ENCODE measurements at places on chromosomes 4 and X.

DNA sequence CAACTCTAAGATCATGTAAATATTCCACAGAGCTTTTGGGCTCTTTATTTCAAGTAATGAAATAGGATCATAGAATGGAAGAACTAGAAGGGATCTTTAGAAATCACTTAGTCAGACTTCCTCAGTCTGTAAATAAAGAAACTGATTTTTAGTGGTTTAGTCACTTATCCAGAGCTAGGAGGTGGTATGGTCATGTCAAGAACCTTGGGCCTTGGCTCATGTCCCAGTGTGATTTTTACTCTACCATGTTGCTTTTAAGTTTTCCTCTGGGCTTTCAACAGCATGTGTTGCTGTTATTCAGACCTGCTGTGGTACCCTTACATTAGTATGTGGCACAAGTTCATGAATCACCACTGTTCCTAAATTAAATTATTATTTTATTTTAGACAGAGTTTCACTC lies 184.9 kb downstream of the FRAS1 start:
- no peak for DNase-seq

GRCh38 chr4:44487341-44487740 lies 38.7 kb upstream of the KCTD8 start:
- no peak for DNase-seq

DNA sequence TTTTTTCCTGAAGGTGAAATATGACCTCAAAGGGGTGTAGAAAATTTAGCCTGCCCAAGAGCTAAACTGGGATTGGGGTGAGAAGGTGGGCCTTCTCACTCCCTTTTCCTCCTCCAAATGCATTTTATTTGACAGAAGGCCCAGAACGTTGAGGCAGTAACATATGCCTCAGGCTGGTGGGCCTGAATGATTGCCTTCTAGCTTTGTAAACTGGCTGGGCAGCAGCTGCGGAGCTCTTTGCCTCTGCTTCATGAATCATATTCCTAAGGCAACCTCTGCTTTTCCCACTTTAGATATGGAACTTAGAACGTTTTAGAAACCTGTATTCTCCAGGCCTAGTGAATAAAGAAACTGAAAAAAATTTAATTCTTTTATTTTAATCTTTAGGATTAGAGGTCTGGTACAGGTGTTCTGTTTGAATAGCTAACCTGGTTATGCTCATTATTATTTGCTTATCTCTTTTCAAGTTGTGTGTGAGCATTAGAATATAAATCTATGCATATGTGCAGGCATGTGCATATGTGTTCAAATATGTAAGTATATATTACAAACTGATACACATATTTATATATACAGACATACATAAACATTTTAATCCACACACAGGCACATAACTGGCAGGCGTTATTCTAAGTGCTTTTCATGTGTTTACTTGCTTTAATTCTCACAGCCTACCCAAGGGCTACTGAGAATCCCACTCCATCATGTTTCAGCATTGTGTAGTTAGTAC lies 11.5 kb downstream of the PRDM8 start:
- DNase-seq = no peak

GRCh38 chrX:141439651-141440050 lies 144.9 kb downstream of the SPANXA1 start:
- DNase-seq = no peak

- no peak for DNase-seq
Measured at GRCh38 chrX:44957848-44958247, 84.9 kb downstream of the KDM6A start.

- DNase-seq = no peak
Measured at GRCh38 chr4:62531731-62532130, 1331.6 kb downstream of the ADGRL3 start.

DNA sequence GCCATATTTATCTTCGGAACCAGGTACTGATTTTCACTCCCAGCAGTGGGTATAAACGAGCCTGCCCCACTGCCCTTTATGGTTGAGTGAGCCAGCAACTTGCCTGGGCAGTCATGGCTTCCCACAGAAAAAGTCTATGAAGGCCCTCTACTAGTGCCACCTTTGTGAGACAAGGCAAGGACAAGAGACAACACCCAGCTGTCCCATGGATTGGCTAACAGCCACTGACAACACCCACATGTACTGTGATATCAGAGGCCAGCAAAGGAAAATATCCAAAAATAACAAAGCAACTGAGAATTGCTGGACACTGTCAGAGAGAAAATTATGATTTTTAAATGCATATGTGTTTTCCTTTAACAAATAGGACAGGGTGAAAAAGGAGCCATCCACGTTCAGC lies 248.4 kb upstream of the TTC29 start:
- DNase-seq = no peak

GRCh38 chr4:184329235-184329634 lies 111.6 kb upstream of the ENPP6 start:
- DNase-seq = no peak

GRCh38 chrX:15909605-15910004 lies 55.0 kb upstream of the AP1S2 start:
- DNase-seq = no peak

- no peak for DNase-seq
Measured at GRCh38 chr4:139977838-139978609, 176.0 kb downstream of the MAML3 start.

DNA sequence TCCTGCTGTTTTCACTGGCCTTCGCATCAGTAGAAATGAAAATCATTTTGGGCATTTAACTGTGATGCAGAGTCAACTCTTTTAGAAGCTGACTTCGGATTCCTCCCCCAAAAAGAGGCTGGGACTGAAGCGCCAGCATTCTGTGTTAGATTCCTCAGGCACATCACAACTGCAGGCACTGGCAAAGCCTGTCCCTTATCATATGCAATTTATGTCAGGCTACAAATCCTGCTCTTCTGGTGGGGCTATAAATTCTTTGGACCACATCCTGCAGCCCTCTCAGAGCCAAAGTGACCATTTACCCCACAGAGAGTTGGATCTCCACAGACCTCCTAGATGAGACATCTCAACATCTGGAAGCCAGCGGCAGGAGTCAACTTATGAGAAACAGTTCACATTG lies 138.4 kb downstream of the CBR4 start:
- DNase-seq = no peak

- no peak for DNase-seq
Measured at GRCh38 chr4:108611365-108611764, 9.0 kb upstream of the RPL34 start.

- DNase-seq = peak; percentile 82
Measured at GRCh38 chrX:30889147-30890140, at the start of gene TAB3. Gene TAB3, minus strand, starts transcription at chrX:30889254. Its CDS starts 29,666 bp downstream, at chrX:30859588.

DNA sequence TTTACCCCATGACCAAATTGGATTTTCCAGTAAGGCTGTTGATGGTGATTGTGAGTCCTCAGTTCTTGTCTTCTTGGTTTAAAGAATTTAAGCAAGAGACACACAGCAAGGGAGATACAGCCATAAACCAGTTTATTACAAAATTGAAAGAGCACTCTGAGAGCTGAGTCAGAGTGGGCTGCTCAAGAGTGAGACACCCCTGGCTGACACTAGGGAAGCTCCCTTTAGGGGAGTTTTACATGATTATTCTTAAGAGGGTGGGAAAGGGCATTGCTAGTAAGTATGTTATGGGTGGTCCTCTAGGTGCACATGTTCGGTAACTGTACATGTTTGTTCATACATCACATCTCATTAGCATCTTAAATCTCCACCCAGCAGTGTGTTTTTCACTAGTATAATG lies 18.8 kb upstream of the ZNF81 start:
- DNase-seq = no peak

DNA sequence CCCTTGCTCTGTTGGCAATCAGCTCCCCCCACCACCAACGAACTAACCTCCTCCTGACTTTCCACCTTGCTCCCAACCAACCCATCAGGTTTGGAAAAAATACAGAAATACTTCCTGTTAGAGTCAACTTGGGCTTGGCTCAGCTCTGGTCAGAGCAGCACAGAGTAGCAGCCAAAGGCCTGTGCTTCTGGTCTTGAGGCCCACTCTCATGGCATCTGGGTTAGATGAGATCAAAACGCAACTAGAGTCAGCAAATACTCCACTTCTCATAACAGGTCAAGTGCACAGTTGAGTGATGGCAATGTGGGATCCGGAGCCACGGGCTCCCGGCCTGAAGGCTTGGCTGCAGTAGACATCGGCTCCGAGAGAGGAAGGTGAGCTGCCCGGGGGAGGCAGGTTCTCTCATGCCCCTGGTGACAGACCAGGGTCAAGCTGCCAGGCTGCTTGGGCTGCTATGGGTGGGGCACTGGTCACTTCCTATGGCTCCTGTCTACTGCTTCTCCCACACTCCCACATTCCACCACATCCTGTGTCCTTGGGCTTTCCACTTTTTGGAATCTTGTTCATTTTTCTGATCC lies 34.8 kb downstream of the ZNF185 start:
- no peak for DNase-seq

DNA sequence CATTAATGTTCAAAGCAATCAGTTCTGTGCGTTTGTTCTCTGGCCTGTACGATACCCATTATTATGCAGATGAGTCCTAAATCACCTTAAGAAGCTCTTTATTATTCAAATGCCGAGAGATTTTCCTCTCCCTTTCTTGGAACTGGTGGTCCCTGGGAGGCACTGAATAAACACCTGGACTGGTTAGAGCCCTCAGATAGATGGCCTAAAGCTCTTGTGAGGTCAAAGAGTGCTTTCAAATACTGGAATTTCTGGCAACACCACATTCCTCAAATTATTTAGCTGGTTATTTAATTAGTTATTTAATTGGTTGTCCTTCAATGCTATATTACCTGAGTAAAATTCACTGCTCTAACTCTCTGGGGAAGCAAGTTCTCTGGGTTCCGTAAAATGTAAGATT lies 3.0 kb downstream of the ARHGEF38 start:
- DNase-seq = no peak

- DNase-seq = no peak
Measured at GRCh38 chr4:8468746-8469535, 28.4 kb downstream of the TRMT44 start.

DNA sequence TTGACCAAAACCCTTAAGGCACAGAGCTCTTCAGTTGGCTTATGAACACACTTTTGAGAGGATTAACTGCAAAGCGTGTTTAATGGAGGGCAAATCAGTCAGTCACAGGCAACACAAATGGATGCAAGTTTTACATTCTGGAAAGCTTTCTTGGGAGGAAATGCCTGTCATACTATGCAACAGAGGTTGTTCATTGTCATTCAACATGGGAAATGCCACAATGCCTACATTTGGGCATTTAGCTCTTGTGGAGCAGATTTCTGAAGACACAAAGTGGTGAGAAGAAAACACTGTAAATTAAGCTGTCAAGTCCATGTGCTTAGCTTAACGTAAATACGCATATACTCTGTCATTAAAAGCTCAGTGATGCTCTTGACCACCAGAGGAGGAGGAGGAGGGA lies 41.1 kb downstream of the CBLL2 start:
- no peak for DNase-seq

DNA sequence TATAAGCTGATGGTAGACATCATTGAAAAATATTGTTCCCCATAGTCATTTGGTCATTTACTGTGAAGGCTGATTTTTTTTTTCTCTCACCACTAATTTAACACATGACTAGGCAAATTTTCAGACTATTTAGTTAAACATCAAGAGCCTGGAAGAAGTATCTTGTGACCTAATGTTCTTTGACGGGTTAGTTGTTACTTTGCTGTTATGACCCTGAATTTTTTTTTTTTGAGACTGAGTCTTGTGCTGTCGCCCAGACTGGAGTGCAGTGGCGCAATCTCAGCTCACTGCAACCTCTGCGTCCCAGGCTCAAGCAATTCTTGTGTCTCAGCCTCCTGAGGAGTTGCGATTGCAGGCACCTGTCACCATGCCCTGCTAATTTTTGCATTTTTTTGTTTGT lies 67.0 kb downstream of the HPF1 start:
- no peak for DNase-seq

DNA sequence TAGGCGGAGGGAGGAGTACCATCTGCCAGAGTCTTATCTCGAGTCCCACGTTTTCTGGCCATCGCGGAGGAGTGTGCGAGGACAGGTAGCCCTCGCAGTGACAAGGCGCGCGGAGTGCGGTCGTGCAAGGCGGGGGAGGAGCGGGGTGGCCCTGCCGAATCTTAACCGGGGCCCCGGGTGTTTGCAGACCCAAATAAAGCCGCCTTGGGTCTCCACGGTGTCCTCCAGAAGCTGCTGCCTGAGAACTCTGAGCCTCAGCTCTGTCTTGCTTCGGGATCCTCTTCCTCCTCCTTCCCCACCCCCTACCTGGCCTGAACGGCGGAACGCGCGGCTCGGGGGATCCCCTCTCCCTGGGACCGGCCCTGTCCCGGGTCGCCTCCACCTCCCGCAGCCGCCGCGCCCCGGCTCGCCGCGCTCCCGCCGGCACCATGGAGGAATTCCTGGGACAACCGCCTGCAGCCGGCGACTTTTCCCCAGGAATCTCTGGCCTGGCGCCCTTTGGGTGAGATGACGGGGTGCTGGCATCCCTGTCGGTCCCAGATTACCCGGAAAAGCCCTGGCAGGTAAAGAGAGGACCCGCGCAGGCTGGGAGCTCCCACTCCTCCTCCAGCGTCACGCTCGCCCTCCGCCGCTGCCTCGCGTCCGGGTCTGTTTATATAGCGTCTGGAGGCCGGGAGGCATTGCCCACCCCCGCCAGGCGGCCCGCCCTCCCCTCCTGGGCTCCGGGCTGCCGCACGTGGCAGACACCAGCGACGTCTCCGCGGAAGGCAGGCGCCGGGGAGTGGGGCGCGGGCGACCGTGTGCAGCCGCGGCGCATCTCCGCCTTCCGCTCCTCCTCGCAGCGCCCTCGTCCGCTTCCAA lies at the start of gene GALNTL6:
Gene GALNTL6 (plus strand): TSS at position 740 of the 861 bp plus-strand sequence.
- peak; percentile 5 for DNase-seq

DNA sequence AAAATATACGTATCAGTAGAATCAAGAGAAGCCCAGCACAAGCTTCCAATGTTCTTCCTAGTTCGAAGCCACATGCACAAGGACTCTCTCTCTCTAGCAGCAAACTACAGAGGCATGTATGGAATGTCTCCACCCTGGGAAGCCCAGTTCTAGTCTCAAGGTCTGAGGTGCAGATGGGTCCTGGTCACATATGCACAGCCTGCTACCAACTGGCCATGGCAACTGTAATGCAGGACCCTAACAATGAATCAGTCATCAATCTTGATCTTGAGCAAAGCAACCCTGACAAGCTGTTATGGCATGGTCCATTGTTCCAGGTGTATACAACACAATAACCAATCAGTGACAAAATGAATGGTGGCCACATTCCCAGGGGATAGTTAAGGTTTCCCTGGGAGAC lies 55.8 kb downstream of the MBNL3 start:
- no peak for DNase-seq

- DNase-seq = no peak
Measured at GRCh38 chr4:7193030-7193958, 956 bp downstream of the SORCS2 start.

GRCh38 chrX:22424919-22425318 lies 152.2 kb downstream of the CBLL2 start:
- no peak for DNase-seq
